NCI-H1436 (cell line): ENCODE measurements at places on chromosomes 2 and 18.
A peak's percentile ranks its signal among the peaks of the same experiment; 100 is the strongest.

GRCh38 chr2:97699765-97700444 lies 13.5 kb upstream of the ZAP70 start:
- DNase-seq = peak; percentile 74

- DNase-seq = no peak
These were observed 695.8 kb downstream of the RNF144A start for GRCh38 chr2:7612969-7613368.

GRCh38 chr2:205802941-205803340 lies 120.6 kb downstream of the NRP2 start:
- DNase-seq = no peak

DNA sequence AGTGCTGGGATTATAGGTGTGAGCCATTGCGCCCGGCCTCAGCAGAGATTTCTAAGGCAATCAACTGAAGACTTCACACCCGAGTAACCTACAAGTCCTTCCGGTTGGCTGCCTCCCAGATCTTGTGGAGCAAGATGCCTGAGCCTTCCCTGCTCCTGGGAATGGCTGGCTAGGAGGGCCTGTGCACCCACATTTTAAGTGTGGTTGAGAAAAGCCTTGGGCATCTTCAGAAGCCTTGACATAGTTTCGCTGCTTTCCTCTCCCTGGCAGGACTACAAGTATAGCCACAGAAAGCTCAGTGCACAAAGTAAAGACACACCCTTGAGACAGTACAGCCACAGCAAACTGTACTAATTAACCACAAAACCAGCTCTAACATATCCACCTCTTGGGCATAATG lies 35.2 kb downstream of the E2F6 start:
- DNase-seq = no peak

- DNase-seq = no peak
These were observed 31.5 kb downstream of the CCNT2 start for GRCh38 chr2:134949981-134950708.

GRCh38 chr2:192551760-192552159 lies 357.0 kb upstream of the TMEFF2 start:
- DNase-seq = no peak

GRCh38 chr2:146038014-146038413 lies 1518.1 kb upstream of the ZEB2 start:
- DNase-seq = no peak

DNA sequence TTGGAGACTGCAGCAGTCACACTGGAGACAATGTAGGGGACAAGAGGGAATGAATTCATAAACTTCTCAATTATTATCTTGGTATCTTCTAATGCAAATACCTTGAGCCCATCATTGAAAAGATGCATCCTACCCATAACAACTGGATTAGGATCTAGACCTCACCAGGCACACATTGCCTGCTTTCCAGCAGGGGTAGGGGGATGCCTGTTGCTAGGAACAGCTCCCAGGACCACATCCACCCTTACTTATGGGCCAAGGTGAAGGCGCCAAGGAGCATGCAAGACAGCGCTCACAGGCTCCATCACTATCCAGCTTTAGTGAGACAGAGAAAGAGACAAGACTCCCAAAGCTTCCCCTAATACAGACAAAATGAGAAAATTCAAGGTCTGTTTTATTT lies 24.4 kb downstream of the KCTD1 start:
- no peak for DNase-seq

GRCh38 chr2:233247744-233248143 lies 3.7 kb upstream of the ATG16L1 start:
- no peak for DNase-seq

DNA sequence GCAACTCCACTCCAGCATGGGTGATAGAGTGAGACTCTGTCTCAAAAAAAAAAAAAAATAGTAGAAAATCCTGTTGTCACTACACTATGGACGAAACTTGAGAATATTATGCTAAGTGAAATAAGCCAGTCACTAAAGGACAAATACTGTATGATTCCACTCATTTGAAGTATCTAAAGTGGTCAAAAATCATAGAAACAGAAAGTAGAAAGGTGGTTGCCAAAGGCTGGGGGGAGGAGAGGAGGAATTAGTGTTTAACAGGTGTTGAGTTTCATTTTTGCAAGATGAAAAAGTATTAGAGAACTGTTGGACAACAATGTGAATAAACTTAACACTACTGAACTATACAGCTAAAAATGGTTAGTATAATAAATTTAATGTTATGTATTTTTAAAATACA lies 18.8 kb upstream of the RMP24 start:
- DNase-seq = no peak

DNA sequence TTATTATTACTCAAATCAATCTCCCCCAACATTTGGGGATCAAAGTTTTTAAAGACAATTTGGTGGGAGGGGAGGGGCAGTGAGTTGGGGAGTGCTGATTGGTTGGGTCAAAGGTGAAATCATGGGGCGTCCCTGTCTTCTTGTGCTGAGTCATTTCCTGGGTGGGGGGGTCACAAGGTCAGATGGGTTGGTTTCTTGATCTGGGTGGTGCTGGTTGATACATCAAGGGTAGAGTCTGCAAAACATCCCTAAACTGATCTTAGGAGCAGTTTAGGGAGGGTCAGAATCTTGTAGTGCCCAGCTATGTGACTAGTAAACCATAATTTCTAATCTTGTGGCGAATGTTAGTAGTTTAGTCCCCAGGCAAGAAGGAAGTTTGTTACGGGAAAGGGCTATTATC lies 67.4 kb downstream of the MOGAT1 start:
- no peak for DNase-seq

- no peak for DNase-seq
These were observed 95.5 kb upstream of the XIRP2 start for GRCh38 chr2:166792808-166793207.

GRCh38 chr2:20072436-20073158 lies 21.2 kb upstream of the LAPTM4A start:
- DNase-seq = no peak

DNA sequence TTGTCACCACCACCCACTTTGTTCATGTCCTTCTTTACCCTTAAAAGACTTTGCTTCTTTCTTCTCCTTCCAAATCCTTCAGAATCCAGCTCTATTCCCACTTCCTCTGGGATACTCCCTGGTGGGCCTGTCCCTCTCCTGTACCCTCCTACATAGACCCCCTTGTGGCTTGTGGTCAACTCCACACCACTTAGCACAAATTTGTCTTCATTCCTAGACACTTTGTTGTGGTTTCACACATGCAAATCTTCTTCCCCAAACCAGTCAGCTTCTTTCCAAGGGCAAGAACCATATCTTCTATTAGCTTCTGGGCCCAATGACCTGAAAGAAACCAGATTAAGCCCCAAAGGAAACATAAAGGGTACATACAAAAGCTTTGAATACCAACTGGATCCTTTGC lies 342.4 kb downstream of the TNS1 start:
- no peak for DNase-seq

DNA sequence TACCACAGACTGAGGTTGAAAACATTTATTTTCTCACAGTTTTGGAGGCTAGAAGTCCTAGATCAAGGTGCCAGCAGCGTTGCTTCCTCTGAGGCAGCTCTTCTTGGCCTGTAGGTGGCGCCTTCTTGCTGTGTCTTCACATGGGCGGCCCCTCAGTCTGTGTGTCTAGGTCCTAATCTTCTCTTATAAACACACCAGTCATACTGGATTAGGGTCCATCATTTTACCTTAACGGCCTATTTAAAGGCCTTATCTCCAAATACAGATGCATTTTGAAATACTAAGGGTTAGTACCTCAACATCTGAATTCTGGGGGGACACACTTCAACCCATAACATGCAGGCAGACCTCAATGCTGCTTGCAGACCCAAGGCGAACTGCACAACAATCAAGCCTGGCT lies 4.4 kb upstream of the RMC1 start:
- DNase-seq = peak; percentile 71

- no peak for DNase-seq
These were observed 5.2 kb downstream of the TXNDC2 start for GRCh38 chr18:9890957-9891356.

DNA sequence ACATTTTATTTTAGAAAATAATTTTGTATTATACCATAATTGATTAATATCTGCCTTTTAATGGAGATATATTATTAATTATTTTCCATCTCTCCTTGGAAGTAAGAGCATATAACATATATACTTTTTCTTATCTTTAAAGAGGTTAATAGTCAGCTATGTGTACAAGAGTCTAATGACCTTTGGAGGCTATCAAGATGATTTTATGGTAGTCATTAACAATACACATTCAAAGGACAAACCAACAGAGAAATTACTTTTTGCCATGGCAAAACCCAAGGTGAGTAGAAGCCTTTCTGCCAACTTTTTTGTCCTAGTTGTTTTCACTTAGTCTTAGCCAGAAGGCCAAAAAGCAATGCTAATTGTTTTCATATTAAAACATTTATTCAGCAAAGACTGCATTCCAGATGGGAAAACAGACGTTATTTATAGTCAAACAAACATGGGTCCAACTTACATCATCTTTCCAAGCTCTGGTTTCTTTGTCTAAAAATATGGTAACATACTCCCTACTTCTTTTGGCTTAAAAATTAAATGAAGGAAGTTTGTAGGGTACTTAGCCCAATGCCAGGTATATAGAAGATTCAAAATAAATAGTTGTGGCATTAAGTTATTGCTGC lies 9.6 kb upstream of the DYNC2LI1 start:
- DNase-seq = no peak

GRCh38 chr2:47024046-47024445 lies 108.4 kb upstream of the MCFD2 start:
- DNase-seq = no peak

GRCh38 chr2:31434911-31435310 lies 20.4 kb upstream of the XDH start:
- no peak for DNase-seq

DNA sequence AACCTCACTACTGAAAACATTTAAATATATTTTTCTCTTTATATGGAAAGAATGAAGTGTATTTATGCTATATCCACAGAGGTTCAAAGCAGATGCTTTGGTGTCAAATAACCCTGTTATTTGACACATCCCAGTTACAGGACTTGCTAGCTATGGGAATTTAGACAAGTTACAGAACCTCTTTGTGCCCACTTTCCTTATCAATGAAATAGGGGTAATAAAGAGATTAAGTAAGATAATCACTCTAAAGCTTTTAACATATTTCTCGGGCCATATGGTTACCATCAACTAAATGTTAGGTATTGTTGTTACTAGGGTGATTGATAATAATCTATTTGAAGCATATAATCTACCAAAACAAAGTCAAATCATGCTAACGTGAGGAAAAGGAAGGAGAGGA lies 1660.6 kb upstream of the NXPH2 start:
- DNase-seq = no peak

- no peak for DNase-seq
These were observed 1295.7 kb downstream of the LRP1B start for GRCh38 chr2:140835079-140835478.

DNA sequence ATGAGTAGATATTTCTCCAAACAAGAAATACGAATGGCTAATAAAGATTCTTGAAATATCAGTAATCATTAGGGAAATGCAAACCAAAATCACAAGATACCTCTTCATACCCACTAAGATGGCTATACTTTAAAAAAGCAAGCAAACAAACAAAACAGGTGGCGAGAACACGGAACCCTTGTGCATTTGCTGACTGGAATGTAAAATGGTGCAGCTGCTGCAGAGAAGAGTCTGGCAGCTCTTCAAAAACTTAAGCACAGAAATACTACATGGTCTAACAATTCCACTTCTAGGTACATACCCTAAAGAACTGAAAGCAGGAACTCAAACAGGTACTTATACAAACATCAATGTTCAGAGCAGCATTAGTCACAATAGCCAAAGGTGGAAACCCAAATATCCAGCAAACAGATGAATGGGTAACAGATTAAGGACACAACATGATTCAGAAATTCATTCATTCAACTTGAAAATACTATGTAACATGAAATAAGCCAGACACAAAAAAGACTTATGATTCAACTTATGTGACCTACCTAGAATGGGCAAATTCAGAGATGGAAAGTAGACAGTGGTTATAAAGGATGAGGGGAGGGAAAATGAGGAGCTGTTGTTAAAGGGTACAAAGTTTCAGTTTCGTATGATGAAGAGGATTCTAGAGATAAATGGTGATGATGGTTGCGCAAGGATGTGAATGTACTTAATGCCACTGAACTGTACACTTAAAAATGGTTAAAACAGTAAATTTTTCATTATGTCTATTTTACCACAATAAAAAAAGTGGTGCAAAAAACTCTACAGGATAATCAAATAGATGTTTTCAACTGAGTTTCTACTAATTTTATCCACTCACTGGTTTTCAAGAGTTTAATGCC lies 26.9 kb upstream of the GPR75 start:
- DNase-seq = no peak

DNA sequence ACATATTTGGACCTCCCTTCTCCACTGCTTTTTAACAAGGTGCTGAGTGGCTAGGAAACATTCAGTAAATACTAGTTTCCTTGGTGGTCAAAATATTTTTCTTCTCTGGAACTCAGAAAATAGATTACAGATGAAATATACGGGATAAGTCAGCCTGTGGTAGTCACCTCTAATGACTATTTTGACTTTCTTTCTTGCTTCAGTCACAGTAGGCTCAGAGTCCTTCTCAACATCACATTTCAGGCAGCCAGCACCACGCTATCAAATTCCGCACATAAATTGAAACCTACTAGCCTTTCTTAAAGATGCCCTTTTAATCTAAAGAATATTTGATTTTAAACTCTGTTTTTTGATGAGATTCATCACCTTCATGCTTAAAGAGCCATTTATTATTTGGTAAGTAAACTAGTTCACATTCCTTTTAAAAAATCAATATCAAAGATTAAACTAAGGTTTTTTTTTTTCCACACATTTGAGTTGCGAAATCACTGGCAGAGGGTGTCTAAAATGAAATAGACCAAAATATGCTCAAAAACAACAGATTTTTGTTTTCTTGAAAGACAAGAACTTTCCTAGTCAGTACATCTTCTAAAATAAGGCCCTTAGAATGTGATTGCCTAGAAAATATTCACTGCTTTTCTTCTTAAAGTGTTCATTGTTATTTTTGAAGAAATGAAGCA lies 181.5 kb downstream of the NRXN1 start:
- no peak for DNase-seq

DNA sequence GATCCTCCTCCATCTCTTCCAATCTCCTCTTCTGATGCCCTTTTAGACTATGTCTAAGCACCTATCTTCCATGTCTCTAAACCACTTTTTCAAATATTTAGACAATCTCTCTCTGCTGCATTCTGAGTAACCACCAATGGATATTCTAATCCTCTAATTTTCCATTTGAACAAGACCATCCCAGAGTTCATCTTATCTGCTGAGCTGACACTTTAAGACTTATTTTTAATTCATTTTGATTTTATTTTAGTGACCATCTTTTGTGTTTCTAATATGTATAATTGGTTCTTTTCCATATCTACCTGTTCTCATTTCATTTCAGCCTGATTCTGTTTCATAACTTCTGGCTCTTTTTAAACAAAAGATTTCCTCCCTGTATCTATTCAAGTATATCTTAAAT lies 369.9 kb downstream of the CLIP4 start:
- DNase-seq = no peak

- no peak for DNase-seq
These were observed 1.4 kb downstream of the B3GNT2 start for GRCh38 chr2:62197011-62197924.

- DNase-seq = no peak
These were observed 431 bp downstream of the FAM98A start for GRCh38 chr2:33598561-33599174.

- DNase-seq = no peak
These were observed 151.3 kb downstream of the ZFP36L2 start for GRCh38 chr2:43075054-43075593.
